ENCODE measurements at places on chromosomes 5 and 9. TPM values are rescaled to one million over a fixed set of nuclear protein-coding genes. Genes with fewer than 3 reads are reported as not detected.
A peak's percentile ranks its signal among the peaks of the same experiment; 100 is the strongest.

The TRPM6 gene
- total RNA-seq: 0.44 TPM

The TAF1L gene
- total RNA-seq: not detected

The MLANA gene
- total RNA-seq: not detected

The PTPA gene
- total RNA-seq: 100 TPM

The AQP7 gene
- total RNA-seq: 3.7 TPM

The C9orf57 gene
- not detected for total RNA-seq

The DBN1 gene
- total RNA-seq: 23.1 TPM

The NOL8 gene
- 38.5 TPM for total RNA-seq

The REEP5 gene
- total RNA-seq: 96.4 TPM

The STX17 gene
- total RNA-seq: 37.8 TPM

The NMUR2 gene
- not detected for total RNA-seq

GRCh38 chr5:139422307-139422893, 16.9 kb downstream of the DNAJC18 start:
- no peak overlapping the region for H3K4me3 ChIP-seq
- H3K4me1 ChIP-seq: peaks cover 20% of the 10 kb centered on the region
- H3K36me3 ChIP-seq: peaks cover 57% of the 10 kb centered on the region
- no peak overlapping the region for H3K27ac ChIP-seq

- no peak overlapping the region for H3K27ac ChIP-seq
- no peak overlapping the region for H3K4me3 ChIP-seq
- H3K4me1 ChIP-seq: no peaks in the 10 kb centered on the region
- H3K27me3 ChIP-seq: no peaks in the 10 kb centered on the region
- no peak for DNase-seq
- no peaks in the 10 kb centered on the region for H3K36me3 ChIP-seq
Measured at GRCh38 chr5:144332265-144332664, 161.6 kb downstream of the KCTD16 start.

- H3K27ac ChIP-seq: no peak overlapping the region
- no peak overlapping the region for H3K4me3 ChIP-seq
- no peaks in the 10 kb centered on the region for H3K4me1 ChIP-seq
- H3K36me3 ChIP-seq: peaks cover 86% of the 10 kb centered on the region
- no peaks in the 10 kb centered on the region for H3K27me3 ChIP-seq
Measured at GRCh38 chr9:93549611-93550010, 26.8 kb upstream of the PHF2 start.

DNA sequence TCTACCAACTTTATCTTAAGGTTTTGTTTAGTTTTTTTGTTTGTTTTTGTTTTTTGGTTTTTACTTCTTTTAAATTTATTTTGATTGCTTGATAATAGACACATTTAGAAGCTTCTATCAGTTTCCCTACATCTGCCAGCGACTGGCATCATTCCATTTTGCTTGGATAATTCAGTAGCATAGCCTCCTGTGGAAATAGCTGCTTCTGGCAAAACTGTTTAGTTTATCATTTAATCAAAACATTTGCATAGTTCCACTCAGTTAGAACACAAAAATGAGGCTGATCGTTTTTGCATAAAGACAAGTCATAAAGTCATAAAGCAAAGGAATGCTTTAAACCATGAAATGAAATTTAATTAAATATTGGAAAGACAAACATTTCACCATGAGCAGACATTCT, 133.7 kb upstream of the NFIL3 start:
- no peaks in the 10 kb centered on the region for H3K27me3 ChIP-seq
- H3K4me3 ChIP-seq: no peak overlapping the region
- H3K27ac ChIP-seq: no peak overlapping the region
- H3K4me1 ChIP-seq: no peaks in the 10 kb centered on the region

DNA sequence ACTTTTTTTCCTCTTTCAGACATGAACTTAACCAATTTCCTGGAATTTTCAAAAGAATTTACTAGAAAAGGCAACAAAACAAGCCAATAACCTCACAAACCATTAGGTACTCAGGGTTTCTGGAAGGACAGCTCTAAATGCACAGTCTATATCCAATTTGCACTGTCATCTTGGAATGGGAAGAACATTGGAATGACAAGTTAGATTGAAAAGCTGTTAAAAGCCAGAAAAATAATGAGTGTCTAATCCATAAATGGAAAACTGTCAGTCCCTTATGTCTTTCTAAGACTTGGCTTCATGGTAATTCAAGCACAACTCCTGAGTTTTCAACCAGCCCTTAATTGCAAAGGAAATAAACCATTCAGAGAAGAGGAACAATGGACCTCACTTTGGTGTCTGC, 105.8 kb upstream of the NTRK2 start:
- H3K27ac ChIP-seq: no peak overlapping the region
- H3K4me3 ChIP-seq: no peak overlapping the region
- no peaks in the 10 kb centered on the region for H3K4me1 ChIP-seq
- no peaks in the 10 kb centered on the region for H3K36me3 ChIP-seq
- DNase-seq: no peak

- H3K27me3 ChIP-seq: no peaks in the 10 kb centered on the region
- DNase-seq: peak; percentile 85
Measured at GRCh38 chr5:134568761-134569695, 43.6 kb downstream of the JADE2 start.

DNA sequence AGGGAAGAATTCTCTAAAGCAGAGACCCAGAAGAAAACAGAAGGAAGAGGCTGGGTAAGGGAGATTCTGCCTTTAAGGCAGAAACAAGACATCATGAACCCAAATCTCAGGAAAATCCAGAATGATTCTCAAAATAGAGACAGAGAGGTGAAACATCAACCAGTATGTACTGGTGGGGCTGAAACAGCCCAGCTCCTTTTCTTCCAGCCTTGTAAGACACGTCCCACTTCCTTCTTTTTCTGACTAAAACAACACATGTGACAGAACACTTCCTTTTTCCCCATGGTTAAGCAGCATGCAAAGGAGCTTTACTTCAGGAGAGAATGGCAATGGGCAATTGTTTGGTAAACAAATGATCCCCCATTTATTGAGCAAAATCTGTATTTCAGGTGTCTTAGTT, 230.8 kb upstream of the NR4A3 start:
- H3K27ac ChIP-seq: peak overlapping the region; percentile 37
- H3K4me3 ChIP-seq: no peak overlapping the region
- no peaks in the 10 kb centered on the region for H3K27me3 ChIP-seq
- DNase-seq: no peak
- no peaks in the 10 kb centered on the region for H3K36me3 ChIP-seq

- no peak for DNase-seq
- H3K36me3 ChIP-seq: no peaks in the 10 kb centered on the region
Measured at GRCh38 chr5:59342181-59342580, 551.3 kb downstream of the PDE4D start.

DNA sequence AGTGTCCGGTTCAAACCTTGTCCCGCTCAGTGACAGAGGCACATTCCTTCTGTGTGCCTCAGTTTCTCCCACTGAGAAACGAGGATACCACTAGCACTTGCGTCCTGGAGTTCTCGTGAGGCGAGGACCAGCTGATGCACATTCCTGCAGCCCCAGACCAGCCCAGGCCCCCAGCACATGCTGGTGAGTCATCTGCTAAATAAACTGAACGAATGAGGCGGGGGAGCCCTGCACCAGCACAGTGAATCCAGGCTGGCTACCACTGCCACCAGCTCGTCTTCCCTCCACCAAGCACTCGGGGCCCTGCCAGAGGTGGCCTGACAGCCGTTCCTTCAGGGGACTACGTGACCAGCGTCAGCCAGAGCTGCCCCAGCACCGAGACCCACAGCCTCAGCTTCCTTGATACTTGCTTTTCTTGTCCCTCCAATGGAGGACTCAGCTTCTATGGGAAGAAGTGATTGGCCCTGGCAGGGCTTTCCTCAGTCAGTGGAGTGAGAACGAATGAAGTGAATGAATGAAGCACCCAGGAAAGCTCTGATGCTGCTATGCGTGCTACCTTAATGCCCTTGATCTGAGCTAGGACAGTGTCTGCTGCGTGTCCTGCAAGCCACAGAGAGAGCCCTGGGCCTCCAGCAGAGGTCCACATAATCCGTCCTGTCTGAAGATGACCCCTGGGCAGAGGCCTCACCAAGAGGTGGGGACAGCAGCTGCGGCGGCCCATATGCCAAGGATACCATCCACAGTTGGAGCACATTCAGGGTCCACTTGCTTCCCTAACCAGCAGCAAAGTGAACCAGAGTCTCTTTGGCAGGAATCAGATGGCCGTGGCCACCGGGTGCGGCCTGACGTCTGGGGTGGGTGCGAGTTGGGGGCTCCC, 13.5 kb upstream of the BARX1 start:
- peaks cover 21% of the 10 kb centered on the region for H3K27me3 ChIP-seq
- DNase-seq: no peak
- no peak overlapping the region for H3K4me3 ChIP-seq
- no peaks in the 10 kb centered on the region for H3K4me1 ChIP-seq
- no peaks in the 10 kb centered on the region for H3K36me3 ChIP-seq
- no peak overlapping the region for H3K27ac ChIP-seq

DNA sequence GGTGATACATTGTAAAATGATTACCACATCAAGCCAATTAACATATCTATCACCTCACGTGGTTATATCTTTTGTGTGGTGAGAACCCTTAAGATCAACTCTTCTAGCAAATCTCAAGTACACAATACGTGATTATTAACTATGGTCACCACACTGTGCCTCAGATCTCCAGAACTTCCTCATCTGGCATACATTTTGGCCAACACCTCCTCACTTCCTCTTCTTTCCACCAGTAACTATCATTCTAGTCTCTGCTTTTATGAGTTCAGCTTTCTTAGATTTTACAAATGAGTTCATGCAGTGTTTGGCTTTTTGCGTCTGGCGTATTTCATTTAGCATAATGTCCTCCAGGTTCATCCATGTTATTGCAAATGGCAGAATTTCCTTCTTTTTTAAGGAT, 35.8 kb downstream of the PRKACG start:
- no peak overlapping the region for H3K4me3 ChIP-seq
- no peak overlapping the region for H3K27ac ChIP-seq
- H3K27me3 ChIP-seq: no peaks in the 10 kb centered on the region
- no peaks in the 10 kb centered on the region for H3K36me3 ChIP-seq
- peaks cover 4% of the 10 kb centered on the region for H3K4me1 ChIP-seq
- DNase-seq: no peak

- H3K27me3 ChIP-seq: no peaks in the 10 kb centered on the region
- H3K36me3 ChIP-seq: no peaks in the 10 kb centered on the region
- no peaks in the 10 kb centered on the region for H3K4me1 ChIP-seq
- no peak for DNase-seq
- no peak overlapping the region for H3K4me3 ChIP-seq
- no peak overlapping the region for H3K27ac ChIP-seq
Measured at GRCh38 chr9:93713716-93714115, 137.3 kb downstream of the PHF2 start.

DNA sequence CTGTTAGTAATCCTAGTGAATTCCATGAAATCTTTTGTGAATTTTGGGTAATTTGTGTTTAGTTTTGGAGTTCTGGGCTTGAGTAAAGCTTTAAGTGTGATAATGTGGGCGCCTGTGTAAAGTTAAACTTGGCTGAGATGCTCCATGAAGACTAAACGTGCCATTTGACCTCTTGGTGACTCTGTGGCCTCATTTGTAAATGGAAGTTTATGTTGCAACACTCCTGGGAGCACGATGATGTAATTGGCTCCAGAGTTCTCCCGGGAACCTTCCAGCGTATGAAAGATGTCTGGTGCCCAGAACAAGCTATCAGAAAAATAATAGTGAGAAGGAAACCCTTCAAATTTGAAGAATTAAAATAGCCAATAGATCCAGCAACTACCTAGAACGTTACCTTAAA, 981.2 kb downstream of the TLE4 start:
- no peak overlapping the region for H3K27ac ChIP-seq
- H3K36me3 ChIP-seq: no peaks in the 10 kb centered on the region

GRCh38 chr9:93125331-93125894, 8.6 kb downstream of the NINJ1 start:
- DNase-seq: peak; percentile 24
- H3K4me3 ChIP-seq: no peak overlapping the region
- H3K27me3 ChIP-seq: no peaks in the 10 kb centered on the region
- peaks cover 53% of the 10 kb centered on the region for H3K4me1 ChIP-seq
- H3K27ac ChIP-seq: no peak overlapping the region

DNA sequence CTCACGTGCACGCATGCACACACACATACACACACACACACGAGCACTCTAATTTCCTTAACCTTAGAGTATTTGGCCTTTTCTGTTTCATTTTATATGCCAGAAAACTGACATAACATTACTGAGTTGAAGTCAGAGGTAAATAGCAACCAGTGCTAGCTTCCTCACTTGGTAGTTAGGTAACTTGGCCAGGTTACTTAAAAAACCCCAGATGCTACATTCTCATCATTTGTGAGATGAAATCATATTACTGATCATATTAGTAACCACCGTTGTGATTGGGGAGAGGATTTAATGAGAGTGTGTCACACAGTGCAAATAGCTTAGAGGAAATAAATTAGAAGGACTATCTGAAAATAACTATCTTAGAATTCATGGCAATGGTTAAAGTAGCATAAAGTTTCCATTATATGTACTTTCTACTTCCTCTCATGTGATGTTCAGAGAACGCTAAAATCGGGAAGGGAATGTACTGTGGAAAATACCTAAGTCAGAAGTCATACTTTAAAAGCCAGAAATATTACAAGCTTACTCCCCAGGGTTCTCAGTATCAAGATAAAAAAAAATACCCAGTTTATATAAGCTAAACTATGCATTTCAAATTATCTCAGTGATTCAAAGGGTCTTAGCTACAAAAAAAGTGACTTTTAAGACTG, 120.5 kb downstream of the TUSC1 start:
- no peak for DNase-seq
- no peak overlapping the region for H3K4me3 ChIP-seq
- H3K27ac ChIP-seq: no peak overlapping the region
- H3K4me1 ChIP-seq: no peaks in the 10 kb centered on the region
- no peaks in the 10 kb centered on the region for H3K27me3 ChIP-seq
- no peaks in the 10 kb centered on the region for H3K36me3 ChIP-seq

GRCh38 chr9:96241391-96241809, 60.6 kb downstream of the HSD17B3 start:
- no peaks in the 10 kb centered on the region for H3K27me3 ChIP-seq
- no peaks in the 10 kb centered on the region for H3K36me3 ChIP-seq
- H3K4me1 ChIP-seq: no peaks in the 10 kb centered on the region
- DNase-seq: no peak

DNA sequence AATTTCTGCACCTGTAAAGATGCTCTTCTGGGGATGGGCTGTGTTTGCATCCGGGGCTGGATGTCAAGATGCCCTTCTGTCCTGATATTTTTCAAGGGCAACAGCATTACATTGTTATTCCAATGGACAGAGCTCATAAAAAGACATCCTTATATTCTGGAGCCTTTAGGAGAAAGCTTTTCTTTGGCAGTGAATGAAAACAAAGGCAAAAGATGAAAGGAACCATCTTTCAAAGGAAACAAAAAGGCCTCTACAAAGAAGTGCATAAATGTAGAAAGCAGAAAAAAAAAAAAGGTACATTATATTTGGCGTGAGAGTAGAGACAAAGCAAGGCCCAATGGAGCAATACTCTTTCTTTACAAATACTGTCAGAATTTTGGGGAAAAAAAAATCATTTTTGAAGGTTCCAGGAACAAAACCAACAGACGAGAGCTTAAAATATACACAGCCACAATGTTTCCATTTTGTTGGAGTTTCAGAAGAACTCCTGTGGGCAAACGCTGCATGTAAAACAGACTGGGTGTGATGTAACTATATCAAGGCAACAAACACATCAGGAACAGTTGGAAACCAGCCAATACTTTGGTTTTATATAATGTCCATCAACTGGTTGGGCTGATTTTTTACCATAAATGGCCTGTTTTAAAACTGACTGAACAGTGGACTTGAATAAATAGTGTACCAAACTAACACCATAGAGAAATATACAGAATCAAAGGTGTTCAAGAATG, 885.6 kb upstream of the DMAC1 start:
- no peak overlapping the region for H3K27ac ChIP-seq
- no peaks in the 10 kb centered on the region for H3K4me1 ChIP-seq
- H3K4me3 ChIP-seq: no peak overlapping the region
- DNase-seq: no peak
- H3K36me3 ChIP-seq: no peaks in the 10 kb centered on the region
- H3K27me3 ChIP-seq: no peaks in the 10 kb centered on the region

- no peak for DNase-seq
- no peak overlapping the region for H3K27ac ChIP-seq
- H3K36me3 ChIP-seq: no peaks in the 10 kb centered on the region
- H3K27me3 ChIP-seq: peaks cover 29% of the 10 kb centered on the region
- no peak overlapping the region for H3K4me3 ChIP-seq
Measured at GRCh38 chr9:22449719-22450118, 3.1 kb downstream of the DMRTA1 start.

Data from lower lobe of right lung (tissue), 2 donors.